ENCODE measurements at places on chromosomes 2 and 18. TPM values are rescaled to one million over a fixed set of nuclear protein-coding genes. Genes with fewer than 3 reads are reported as not detected.

DSG3 gene
- total RNA-seq = not detected

HOXD13 gene
- total RNA-seq = not detected

PROM2 gene
- total RNA-seq = 12.3 TPM

ERFE gene
- not detected for total RNA-seq

SRD5A2 gene
- total RNA-seq = not detected

RHBDD1 gene
- 14.9 TPM for total RNA-seq

C2orf78 gene
- total RNA-seq = not detected

OR6B2 gene
- total RNA-seq = 3.3 TPM

SLC19A3 gene
- total RNA-seq = 49.8 TPM

SPATA3 gene
- total RNA-seq = not detected

FASTKD1 gene
- total RNA-seq = 10.3 TPM

TMEM182 gene
- not detected for total RNA-seq

POTEC gene
- not detected for total RNA-seq

RAB17 gene
- 2.1 TPM for total RNA-seq

RSAD2 gene
- 3.1 TPM for total RNA-seq

ASAP2 gene
- total RNA-seq = 38.0 TPM

RPRM gene
- not detected for total RNA-seq

SERPINB2 gene
- not detected for total RNA-seq

PLA2R1 gene
- 11.1 TPM for total RNA-seq

NBAS gene
- total RNA-seq = 59.1 TPM

ST3GAL5 gene
- 37.4 TPM for total RNA-seq

MROH2A gene
- not detected for total RNA-seq

SERPINB5 gene
- total RNA-seq = not detected

CACNB4 gene
- total RNA-seq = 4.2 TPM

VRK2 gene
- total RNA-seq = 15.9 TPM

AMER3 gene
- total RNA-seq = not detected

IL1F10 gene
- not detected for total RNA-seq

Measured in tibial nerve (tissue), 4 donors.